ENCODE measurements at places on chromosomes 7 and 10.

DNA sequence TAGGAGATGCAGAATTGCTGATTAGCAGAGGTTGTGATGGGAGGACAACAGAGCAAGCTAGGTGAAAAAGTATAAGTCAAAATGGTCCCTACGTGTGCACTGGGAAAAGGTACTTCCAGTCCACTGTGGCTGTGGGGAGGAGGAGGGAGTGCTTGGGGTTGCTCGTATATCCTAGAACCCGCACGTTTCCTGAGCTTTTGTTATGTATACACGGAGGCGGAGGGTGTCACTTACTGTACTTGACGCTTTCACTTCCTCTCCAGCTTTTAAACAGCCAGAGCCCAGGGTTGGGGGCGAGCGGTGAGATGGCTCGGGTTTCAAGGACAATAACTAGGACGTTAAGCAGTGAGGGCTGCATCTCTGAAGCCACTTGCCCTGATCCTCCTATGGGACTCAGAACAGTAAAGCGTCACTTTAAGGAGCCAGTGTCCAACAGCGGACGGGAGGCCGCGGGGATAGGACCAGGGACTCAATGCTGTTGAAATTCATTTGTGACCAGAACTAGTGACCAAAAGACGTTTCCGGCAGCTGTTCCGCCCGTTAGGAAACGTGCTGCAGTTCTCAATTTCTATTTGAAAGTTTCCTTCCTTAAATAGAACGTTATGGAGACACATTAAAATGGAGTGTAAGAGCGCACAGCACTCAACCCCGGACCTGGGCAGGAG, 985 bp upstream of the ETV1 start:
- DNase-seq, result no peak

- DNase-seq, result peak; percentile 60
These were observed at the start of gene ASB13 for GRCh38 chr10:5666008-5666840. ASB13 (minus strand) TSS chr10:5666595; CDS start chr10:5666551, 44 bp downstream.

DNA sequence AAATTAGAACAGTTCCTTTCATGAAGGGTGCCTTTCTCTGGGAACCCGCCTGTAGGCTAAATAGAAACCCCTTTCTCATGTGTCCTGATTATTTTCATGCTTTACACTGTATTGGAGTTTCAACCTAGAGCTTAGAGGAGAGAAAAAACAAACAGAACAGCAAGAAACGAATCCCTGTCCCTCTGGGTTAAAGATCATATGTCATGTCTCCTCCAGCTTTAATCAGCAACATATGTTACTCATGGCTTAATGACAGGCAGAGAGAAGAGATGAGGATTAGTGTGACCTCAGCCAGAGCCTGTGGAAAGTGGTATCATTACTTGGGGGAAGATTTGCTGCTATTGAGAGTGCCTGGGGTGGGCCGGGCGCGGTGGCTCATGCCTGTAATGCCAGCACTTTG, 32.1 kb downstream of the CRCP start:
- DNase-seq, result no peak

DNA sequence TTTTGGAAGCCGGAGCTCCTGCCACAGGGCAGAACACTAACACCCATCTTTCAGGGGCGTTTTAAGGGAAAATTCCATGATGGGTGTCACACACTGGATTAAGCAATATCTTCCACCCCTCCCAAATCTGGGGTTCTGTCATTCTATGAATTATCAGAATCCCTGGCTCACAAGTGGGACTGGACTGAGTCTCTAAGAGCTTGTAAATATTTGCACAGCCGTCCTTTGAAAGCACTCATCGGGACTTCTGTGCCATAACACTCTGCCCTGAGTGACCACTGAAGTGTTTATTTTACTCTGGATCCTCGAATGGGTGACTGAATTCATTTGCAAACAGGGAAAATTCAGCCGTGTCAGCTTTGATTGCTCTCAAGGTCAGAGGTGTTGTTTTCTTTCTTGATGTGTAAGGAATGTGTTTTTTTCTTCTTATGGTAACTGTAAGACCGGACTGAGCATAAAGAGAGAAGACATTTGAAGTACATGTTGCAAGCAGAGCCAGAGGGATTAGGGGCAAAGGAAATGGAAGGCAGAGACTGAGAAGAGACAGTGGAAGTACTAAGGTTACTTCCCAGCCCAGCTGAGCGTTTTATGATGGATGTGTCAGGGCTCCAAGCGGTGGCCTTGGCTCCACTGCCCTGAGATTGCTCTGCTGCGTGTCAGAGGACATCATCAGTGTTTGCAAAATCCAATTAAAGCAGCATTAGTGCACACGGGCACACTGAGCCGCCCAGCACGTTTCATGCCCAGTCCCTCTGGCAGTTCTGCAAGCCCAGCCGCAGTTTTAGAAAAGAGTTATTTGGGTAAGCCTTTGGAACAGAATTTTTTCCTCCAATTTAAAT, 17.7 kb upstream of the GTPBP4 start:
- DNase-seq, result peak; percentile 58

- DNase-seq, result no peak
These were observed 103.0 kb downstream of the SORCS3 start for GRCh38 chr10:104744052-104744451.

GRCh38 chr7:151518105-151518946, 1.4 kb downstream of the RHEB start:
- no peak for DNase-seq

- DNase-seq, result no peak
These were observed 686 bp upstream of the MIOS start for GRCh38 chr7:7565746-7566650.
